ENCODE measurements at places on chromosomes 2 and 18.

DNA sequence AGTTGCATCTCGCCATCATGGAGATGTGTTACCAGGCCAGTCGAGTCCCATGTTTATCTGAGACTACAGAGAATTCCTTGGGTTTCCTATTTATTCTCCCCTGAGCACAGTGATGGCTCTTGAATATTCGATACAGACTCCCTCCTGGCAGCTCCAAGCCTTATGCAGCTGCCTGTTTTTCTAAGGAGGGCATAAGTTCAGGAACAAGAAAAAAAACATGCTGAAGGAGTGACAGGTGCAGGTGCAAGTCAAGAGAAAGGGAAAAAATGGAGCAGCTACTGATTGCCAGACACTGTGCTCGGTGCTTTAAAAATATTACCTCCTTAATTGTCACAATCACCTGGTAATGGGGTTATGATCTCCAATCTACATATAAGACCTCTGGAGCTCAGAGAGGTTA is 177.2 kb upstream of the DPP10 start:
- DNase-seq, result no peak

GRCh38 chr2:139495851-139496250 is 715.7 kb upstream of the NXPH2 start:
- DNase-seq, result no peak

DNA sequence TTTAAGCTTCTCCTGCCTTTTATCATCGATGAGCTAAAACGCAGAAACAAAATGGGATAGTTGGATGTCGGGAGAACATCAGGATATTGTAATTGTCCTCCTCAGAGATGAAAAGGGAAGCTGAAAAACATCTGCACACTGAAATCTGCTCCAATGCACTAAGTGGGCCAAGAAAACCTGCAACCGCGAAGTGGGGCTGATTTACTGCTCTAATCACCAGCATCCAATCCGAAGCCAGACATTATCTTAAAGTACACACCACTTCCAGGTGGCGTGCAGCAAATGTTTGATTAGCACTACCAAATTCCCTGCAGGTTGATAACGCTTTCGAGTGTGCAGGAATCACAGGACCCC is 230.3 kb upstream of the SLC14A2 start:
- no peak for DNase-seq

DNA sequence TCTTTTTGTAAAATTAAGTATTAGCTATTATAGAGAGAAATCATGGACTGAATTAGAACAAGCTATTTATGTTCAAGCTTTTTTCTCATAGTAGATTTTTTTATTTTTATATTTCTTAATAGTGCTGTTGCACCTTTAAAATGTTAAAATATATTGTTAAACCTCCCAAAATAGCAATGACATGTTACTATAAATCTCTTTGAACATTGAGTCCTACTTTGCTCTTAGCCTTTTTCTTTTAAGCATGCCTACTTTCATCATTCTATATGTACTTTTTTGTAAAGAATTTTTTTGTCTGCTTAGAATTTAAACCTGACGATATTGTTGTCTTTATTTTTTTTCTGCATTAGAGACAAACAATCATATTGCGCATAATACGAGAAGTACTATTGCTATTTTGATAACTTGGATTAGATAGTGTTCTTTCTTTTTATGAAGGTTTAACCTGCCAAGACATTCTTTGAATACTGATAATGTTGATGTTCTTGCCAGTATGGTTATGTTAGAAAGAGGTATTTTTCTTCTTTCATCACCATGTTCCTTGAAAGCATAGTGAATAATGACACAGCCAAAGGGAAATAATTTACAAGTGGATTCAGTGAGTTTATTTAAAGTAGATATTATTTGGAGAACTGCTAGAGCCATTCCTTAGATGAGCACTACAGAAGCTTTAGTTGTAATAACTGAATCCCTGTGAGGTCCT is 40.6 kb downstream of the PMS1 start:
- no peak for DNase-seq

DNA sequence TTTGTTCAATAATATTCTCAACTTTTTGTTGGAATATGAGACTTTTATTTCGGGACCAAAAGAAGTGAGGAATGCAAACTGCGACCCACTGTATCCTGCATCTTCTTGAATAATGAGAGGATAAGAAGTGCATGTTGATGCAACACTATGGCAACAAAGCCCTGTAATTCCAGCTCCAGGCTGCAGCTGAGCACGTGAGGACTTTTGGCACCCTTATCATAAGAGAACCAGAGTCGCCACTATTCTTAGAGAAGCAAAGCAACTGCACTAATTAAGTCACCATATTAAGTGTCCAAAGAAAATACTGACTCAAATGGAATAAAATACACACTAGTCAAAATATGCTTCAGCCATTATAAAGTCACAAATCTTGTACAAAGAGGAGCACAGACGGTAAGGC is 65.8 kb downstream of the FAM210A start:
- no peak for DNase-seq

Data from GM10248 (cell line).